ENCODE measurements at places on chromosomes 7 and 10. TPM values are rescaled to one million over a fixed set of nuclear protein-coding genes. Genes with fewer than 3 reads are reported as not detected.

ZP3 gene
- 0.53 TPM for total RNA-seq

ANXA8 gene
- not detected for total RNA-seq

AFAP1L2 gene
- total RNA-seq: 1.7 TPM

SLC18A3 gene
- total RNA-seq: not detected

NPFFR1 gene
- not detected for total RNA-seq

DNAH11 gene
- total RNA-seq: 4.2 TPM

NAT16 gene
- total RNA-seq: not detected

MRLN gene
- not detected for total RNA-seq

MYO3A gene
- total RNA-seq: not detected

SEC23IP gene
- 64.8 TPM for total RNA-seq

CDHR3 gene
- 4.7 TPM for total RNA-seq

AKR1C2 gene
- 2.0 TPM for total RNA-seq

ERVW-1 gene
- total RNA-seq: not detected

HELLS gene
- total RNA-seq: 111 TPM

TMEM178B gene
- total RNA-seq: not detected

BAMBI gene
- 3.2 TPM for total RNA-seq

GNGT1 gene
- total RNA-seq: not detected

ECHDC3 gene
- total RNA-seq: 1.2 TPM

NOS3 gene
- total RNA-seq: 96.3 TPM

PLOD3 gene
- total RNA-seq: 69.5 TPM

MOGAT3 gene
- not detected for total RNA-seq

SFRP5 gene
- total RNA-seq: not detected

VPS37D gene
- total RNA-seq: 2.1 TPM

IGF2BP3 gene
- 196 TPM for total RNA-seq

PAOX gene
- 4.6 TPM for total RNA-seq

GPR26 gene
- total RNA-seq: not detected

CFAP70 gene
- total RNA-seq: 0.40 TPM

AGBL3 gene
- total RNA-seq: 2.9 TPM

VWA2 gene
- total RNA-seq: not detected

TEX47 gene
- not detected for total RNA-seq

SLC39A12 gene
- total RNA-seq: not detected

LBX1 gene
- total RNA-seq: not detected

AKR1B15 gene
- total RNA-seq: not detected

All from thoracic aorta endothelial cell (primary cell).